ENCODE measurements at places on chromosomes 5 and 9.

- no peak for DNase-seq
Observed at GRCh38 chr5:149381261-149381985, 2.3 kb upstream of the IL17B start.

- no peak for DNase-seq
Observed at GRCh38 chr9:108083160-108083750, 593.7 kb upstream of the KLF4 start.

- no peak for DNase-seq
Observed at GRCh38 chr9:115300116-115300515, 182.2 kb upstream of the TNC start.

DNA sequence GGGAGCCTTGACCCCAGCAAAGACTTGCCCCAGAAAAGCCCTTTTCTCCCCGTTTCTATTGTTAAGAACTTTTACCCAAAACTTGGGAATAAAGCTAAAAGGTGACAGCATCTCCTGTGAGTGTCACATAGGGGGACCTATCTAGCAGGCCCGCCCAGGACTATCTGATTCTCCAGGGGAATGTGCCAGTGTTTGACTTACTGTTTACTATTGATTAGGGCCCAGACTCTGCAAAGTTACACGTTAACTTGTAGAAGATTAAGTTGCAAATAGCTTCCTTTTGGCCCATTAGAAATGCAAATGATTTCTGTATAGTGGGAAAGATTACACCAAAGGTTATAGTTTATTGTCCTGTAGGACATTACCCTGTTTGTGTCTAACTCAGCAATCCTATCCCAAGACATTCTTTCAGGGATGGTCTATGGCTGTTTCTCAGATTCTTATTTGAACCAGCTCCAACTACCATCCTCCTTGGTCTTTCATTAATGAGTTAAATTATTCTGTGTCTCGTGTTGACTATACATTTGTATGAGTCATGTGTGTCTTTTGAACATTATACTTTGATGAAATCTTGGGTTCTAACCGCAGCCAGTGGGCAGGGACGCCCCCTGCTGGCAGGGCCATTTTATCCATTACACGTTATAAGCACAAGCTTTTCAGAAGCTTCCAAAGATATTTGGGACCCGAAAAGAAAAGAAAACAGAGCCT lies 60.7 kb downstream of the HRH2 start:
- DNase-seq, result peak; percentile 22

GRCh38 chr5:80116000-80116399 lies 80.9 kb downstream of the THBS4 start:
- DNase-seq, result no peak

GRCh38 chr5:95644351-95645042 lies 2.1 kb upstream of the RFESD start:
- DNase-seq, result peak; percentile 37

DNA sequence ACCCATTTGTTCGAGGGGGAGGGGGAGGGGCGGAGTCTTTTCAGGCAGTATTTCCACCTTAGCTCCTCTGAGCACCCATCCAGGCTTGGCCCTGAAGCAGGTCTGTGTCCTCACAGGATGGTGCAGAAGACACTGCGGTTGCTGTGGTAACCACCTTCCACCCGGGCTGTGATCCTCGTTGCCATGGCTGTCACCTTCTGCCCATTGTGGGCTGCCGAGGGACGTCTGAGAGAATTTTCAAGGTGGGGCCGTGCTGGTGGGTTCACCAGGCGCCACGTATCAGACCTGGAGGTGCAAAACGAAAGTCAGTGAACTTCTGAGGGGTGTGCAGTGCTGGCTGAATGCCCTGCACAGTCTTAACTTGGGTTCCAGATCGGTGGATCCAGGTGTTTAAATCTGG lies 26.7 kb downstream of the POLR1E start:
- DNase-seq, result no peak

- no peak for DNase-seq
Observed at GRCh38 chr5:61394078-61394704, 62.1 kb downstream of the ZSWIM6 start.

- peak; percentile 76 for DNase-seq
Observed at GRCh38 chr5:76403766-76404222, 709 bp downstream of the IQGAP2 start.

- DNase-seq, result no peak
Observed at GRCh38 chr9:99867968-99868367, 38.5 kb upstream of the STX17 start.

GRCh38 chr5:96142786-96143434 lies 181.3 kb upstream of the ELL2 start:
- no peak for DNase-seq

GRCh38 chr9:116163293-116164055 lies 9.9 kb downstream of the PAPPA start:
- DNase-seq, result no peak

DNA sequence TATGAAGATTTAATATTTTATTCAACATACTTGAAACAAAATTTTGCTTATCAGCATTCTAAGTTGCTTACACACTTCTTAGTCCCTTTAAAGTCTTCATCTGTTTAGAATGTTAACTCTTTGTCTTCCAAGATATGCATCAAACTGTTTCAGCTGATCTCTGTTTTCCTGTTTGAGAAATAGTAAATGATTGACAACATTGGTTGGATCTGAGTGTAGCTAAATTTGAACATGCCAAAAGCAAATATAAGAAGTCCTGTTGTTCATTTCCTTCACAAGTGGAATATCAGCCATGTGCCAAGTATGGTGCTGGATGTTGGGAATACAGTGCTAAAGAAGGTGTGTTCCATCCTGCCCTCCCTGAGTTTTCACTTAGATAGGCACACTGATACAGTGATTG lies 430.4 kb downstream of the EBF1 start:
- no peak for DNase-seq

- DNase-seq, result no peak
Observed at GRCh38 chr9:125387861-125388524, 126.4 kb downstream of the GAPVD1 start.

DNA sequence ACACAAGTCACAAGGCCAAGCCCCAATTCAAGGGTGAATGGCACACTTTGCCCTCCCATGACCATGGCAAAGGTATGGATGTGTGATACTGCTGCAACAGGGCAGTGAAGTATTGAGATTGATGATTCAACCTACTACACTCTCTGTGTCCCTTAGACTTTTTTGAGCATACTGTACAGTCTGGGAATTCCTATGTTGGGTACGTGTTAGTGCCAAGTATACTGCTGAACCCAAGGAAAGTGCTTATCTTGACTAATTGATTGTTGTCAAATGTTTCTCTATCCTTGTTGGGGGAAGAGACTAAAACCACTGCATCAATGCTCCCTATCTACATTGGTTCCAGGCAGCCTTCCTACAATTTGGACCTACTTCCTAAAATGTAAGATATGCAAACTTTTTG lies 93.7 kb downstream of the NDFIP1 start:
- no peak for DNase-seq

- DNase-seq, result peak; percentile 23
Observed at GRCh38 chr5:181166812-181167733, 19.7 kb downstream of the OR2V2 start.

- no peak for DNase-seq
Observed at GRCh38 chr9:69184266-69184665, 10.2 kb downstream of the TJP2 start.

GRCh38 chr5:135999406-136000139 lies 29.2 kb upstream of the TGFBI start:
- no peak for DNase-seq

- DNase-seq, result no peak
Observed at GRCh38 chr5:79955941-79956670, 35.0 kb downstream of the MTX3 start.

DNA sequence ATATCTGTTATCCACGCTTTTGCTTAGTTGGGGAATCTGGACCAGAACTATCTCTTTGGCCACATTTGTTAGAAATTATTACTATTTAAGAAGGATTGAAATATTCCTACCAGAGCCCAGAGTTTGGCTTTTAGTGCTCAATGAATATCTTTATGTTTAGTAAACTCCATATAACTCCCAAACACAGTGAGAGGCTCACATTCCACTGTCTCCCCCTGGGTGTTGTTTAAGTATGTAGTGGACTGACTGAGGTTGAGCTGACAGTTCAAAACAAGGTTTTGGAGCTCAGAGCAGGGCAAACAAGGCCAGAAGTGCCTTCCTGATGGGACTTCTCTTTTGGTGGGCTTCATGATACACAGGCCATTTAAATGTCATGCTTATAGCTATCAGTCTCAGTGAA lies 216.0 kb downstream of the SMARCA2 start:
- DNase-seq, result no peak

DNA sequence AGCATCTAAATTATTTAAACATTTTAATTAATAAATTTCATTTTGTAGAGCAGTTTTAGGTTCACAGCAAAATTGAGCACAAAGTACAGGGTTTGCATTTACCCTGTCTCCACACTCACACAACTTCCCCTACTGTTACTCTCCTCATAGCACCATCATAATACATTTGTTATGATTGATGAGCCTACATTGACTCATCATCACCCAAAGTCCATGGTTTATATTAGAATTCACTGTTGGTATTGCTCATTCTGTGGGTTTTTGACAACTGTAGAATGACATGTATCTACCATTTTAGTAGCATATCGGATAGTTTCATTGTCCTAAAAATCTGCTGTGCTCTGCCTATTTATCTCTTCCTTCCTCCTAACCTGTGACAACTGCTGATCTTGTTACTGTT lies 411.1 kb upstream of the MPDZ start:
- DNase-seq, result no peak

DNA sequence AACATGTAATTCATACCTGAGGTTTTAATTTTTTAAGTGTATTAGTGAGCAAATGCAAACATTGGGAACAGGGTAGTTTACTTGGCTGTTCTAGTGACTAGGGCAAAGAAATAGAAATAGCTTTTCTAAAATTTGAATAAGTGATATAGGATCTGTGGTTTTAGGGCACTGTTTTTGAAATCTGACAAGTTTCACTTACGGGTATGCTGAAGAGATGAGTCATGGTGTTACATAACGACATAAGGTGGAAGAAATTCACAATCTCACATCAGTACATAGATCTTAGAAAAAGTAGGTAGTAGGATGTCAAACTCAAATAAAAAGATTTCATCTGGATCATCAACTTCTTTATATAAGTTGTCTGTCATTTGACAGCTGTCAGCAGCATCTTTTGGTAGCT lies 772.3 kb downstream of the MAT2B start:
- DNase-seq, result no peak

DNA sequence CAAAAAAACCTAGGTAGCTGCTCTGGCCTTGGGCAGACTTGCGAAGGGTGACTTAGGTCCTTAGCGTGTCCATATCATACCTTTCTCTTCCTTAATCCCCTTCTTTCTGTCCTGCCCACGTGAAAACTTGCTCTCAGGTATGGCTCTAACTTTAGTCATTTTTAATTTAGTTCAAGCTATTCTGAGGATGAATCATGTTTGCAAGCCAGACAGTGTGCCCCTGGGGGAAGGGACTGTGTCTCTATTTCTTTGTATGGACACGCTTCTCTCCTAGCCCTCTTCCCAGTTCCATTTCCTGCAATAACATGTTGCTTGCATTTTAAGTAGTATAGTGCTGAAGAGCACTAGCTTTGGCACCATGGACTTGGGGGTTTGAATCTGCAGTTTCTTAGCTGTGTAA lies 120.6 kb downstream of the PTTG1 start:
- no peak for DNase-seq

- no peak for DNase-seq
Observed at GRCh38 chr9:24901319-24901718, 355.6 kb upstream of the IZUMO3 start.

GRCh38 chr9:33823801-33824200 lies 6.8 kb downstream of the UBE2R2 start:
- DNase-seq, result no peak

DNA sequence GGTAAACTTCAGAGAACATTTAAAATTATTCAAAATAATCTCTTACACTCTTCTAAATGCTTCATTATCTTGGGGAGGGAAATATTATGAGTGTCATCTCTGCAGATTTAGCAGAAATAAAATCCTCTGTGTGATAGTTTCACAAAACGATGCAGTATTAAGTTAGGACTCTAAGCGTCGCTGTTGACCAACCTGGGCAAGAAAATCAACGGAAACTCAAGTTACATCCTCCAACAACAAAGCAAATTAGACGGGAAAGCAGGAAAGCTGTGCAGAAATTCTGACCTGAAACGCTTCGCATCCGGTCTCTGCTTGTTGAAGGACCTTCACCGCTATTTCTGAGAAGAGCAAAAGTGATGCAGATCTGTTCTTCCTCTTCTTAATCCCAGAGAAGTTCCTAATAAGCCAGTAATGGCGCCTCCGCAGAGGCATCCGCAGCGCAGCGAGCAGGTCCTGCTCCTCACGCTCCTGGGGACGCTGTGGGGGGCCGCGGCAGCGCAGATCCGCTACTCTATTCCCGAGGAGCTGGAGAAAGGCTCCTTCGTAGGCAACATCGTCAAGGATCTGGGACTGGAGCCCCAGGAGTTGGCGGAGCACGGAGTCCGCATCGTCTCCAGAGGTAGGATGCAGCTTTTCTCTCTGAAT lies at the start of gene PCDHGA6:
Gene PCDHGA6, plus strand, starts transcription at position 219 of the 645 bp plus-strand sequence. Its CDS starts 193 bp downstream, at position 412.
- DNase-seq, result no peak

GRCh38 chr5:99058466-99058865 lies 129.7 kb upstream of the CHD1 start:
- DNase-seq, result no peak

DNA sequence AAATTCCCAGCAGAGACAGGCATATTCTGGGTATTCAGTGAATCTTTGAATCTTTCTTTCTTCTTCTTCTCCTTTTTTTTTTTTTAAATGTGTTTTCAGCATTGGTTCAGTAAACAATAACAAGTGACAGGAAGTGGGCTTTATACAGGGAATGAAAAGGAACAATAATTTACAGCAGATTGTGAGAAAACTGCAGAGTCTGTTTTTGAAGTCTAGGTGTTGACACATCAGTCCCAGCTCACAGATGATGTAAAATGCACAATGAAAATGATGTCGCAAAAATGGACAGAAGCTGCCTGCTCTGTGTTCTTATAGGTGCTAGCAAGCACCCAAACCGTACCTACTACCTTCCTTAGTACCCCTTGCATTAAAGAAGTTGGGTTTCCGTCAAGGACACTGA lies 38.8 kb downstream of the TNC start:
- DNase-seq, result no peak

DNA sequence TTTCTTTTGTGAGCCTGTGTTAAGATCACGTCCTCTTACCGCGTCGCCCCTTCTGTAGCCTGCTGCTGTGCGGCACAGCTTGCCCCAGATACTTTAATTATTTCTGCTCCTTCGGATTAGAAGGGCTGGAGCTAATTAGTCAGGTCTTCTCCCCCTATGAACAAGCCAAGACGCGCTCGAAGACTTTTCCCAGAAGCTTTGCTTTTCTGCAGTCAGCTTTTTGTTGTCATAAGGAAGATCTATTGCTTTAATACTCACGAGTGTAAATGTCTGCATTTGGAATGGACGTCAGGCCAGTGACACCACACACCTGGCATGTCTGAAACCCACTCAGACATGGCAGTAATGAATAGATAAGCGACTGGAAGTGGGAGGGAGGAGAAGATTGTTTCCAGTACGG lies 37.0 kb downstream of the PRUNE2 start:
- DNase-seq, result no peak

GRCh38 chr5:9951865-9952516 lies 297.7 kb downstream of the ATPSCKMT start:
- no peak for DNase-seq

Data from HAP-1 (cell line).